Epithelial cell of prostate (primary cell): ENCODE measurements at places on chromosomes 7 and 10.

- DNase-seq, result no peak
Observed at GRCh38 chr10:128930515-128930914, 536.5 kb upstream of the MGMT start.

GRCh38 chr10:110267276-110267675, 37.4 kb downstream of the SMNDC1 start:
- DNase-seq, result no peak

- no peak for DNase-seq
Observed at GRCh38 chr7:97418312-97418711, 300.8 kb downstream of the SDHAF3 start.

DNA sequence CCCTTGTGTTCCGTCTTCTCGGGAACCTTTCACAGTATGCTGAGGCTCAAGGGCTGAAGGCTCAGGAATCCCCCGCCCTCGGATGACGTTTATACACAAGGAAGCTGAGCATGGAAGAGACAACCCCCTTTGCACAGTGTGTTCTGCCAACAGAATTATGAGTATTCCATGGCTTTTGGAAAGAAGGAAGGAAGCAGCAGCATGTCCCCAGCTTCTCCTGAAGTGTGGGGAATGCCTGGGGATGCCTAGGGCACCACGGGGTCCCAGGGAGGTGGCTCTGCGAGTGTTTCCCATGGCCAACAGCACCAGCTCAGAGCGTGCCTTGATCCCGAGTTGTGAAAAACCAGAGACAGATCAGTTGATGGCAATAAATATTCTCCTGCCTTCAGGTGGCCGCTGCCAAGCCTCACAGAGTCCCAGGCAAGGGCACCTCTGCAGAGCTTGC, 88.8 kb upstream of the DDC start:
- DNase-seq, result no peak

DNA sequence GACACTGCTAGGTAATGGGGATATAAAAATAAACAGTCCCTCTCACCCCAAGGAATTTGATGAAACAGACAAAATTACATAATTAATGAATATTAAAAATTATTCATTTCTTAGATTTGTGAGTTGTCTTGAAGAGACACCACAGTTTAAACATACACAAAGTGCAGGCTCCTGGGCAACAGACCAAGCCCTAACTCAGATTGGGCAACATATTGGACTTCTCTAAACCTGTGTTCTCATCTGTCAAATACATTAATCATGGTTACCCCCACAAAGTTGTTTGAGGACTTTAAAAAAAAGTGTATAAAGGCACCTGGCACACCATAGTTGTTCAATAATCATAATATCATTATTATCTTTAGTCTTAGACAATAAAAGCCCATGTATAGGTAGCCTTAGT, 62.5 kb upstream of the CAPZA2 start:
- DNase-seq, result no peak

GRCh38 chr10:103193107-103193819, at the start of gene NT5C2:
NT5C2 (minus strand) TSS chr10:103193272; CDS start chr10:103174958, 18,314 bp downstream.
- DNase-seq, result no peak

DNA sequence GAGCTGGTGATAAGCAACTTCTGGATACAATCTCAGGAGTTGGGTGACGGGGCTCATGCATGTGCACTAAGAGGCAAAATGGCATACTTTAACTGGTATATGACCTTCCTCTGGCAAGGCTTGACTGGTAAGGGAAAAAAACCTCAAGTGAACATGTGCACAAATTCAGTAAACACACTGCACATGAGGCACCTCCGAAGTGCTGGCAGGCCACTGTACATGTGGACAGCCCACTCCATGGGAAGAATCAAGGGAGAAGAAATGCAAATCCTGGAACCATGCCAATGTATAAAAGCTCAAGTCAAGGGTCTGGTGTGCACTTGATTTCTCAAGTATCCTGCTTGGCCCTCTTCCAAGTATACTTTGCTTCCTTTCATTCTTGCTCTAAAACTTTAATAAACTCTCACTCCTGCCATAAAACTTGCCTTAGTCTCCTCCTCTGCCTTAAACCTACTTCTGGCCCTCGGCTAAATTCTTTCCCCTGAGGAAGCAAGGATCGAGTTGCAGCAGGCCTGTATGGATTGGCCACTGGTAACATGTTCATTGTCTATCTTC, 167.2 kb downstream of the RAMP3 start:
- no peak for DNase-seq

DNA sequence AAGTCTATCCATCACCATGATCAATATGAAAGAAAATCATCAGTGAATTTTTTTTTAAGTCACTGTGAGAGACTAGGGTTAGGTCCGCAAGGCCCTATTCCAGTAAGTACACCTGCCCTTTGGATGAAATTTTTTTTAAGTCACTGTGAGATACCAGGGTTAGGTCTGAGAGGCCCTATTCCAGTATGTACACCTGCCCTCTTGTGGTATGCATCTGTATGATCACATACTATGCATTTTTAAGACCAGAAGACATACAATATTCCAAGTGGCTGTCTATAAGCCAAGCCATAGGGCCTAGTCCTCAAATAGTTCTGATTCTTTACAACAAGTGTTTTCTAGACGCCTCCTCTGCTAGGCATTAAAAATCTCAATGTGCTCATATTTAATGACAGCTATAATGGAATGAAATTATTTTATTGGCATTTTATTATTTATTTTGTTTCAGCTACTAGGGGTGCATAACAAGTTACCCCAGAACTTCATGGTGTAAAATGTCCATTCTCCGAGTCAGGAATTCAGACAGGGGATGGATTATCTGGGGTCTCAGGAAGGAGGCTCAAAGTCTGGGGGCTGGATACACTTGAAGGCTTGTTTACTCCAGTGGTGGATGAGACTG, 53.1 kb downstream of the TEX36 start:
- peak; percentile 45 for DNase-seq

DNA sequence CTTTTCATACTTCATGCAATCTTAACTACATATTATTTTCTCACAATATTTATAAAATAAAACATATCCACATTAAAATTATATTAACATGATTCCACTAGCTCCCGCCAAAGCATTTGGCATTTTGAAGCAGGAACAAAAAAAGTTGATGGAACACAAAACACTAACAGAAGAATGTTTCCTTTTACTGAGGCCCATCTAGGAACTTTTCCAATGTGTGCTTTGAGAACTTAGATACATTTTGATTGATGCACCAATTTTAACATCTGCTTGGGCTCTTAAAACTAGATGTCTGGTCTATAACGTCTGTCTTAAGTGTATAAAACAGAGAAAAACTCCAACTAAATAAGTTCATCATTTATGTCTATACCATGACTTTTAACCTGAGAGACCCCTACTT, 1214.8 kb downstream of the SORCS1 start:
- DNase-seq, result no peak

- no peak for DNase-seq
Observed at GRCh38 chr10:72948762-72949161, 5.8 kb downstream of the PLA2G12B start.

DNA sequence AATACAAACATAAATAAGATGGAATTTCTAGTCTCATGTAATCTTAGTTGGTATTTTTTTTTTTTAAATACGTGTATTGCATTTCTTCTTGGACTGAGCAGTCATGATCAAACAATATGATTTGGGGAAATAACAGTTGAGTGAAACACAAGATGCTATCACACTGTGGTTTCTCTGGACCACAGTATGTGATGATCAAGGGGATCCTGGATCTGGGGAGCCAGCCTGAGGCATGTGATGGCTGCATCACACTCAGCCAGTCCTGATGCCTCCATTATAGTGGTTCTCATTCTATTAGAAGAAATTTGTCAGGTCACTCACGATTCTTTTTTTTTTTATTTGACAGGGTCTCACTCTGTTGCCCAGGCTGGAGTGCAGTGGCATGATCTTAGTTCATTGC, 495.9 kb upstream of the POT1 start:
- no peak for DNase-seq

- DNase-seq, result no peak
Observed at GRCh38 chr7:87154166-87154565, 1.9 kb downstream of the DMTF1 start.

DNA sequence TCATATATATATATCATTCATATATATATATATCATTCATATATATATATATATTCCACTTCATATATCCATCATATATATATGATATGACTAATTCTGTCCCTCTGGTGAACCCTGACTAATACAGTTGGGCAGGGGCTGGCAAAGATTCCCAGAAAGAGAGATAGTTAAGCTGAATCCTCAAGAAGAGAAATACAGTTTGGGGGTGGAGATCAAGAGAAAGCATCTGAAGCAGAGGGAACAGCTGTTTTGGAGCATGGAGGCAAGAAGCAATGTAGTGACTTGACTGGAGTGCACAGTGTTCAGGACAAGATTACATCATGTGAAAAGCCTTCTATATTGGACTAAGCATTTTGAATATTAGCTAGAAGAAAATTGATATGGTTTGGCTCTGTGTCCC, 540.7 kb downstream of the MAGI2 start:
- no peak for DNase-seq

DNA sequence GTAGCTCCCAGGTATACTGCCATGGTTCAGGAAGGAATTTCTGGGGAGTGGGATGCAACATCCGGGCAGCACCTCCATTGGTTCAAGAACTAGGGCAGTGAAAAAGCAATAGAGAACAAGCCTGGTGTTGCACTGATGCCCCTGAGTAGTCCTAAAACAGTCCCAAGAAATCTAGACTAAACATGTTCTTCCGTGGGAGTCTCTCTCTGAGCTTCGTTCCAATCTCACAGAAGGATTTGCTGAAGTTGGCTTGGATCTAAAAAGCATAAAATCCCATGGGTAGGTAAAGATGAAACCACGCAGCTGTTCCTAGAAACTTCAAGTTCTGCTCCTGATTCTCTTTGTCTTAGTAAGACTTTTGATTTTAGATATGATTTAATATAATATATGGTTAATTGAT, 154.5 kb downstream of the PLXDC2 start:
- no peak for DNase-seq
